IMR-90 (cell line): ENCODE measurements at places on chromosomes 12 and 14.

GRCh38 chr14:63662776-63663175, 21.1 kb upstream of the WDR89 start:
- no peak for DNase-seq

- no peak for DNase-seq
These were observed 31.6 kb upstream of the CD69 start for GRCh38 chr12:9792185-9792900.

GRCh38 chr12:114291389-114292060, 114.4 kb downstream of the TBX5 start:
- no peak for DNase-seq

DNA sequence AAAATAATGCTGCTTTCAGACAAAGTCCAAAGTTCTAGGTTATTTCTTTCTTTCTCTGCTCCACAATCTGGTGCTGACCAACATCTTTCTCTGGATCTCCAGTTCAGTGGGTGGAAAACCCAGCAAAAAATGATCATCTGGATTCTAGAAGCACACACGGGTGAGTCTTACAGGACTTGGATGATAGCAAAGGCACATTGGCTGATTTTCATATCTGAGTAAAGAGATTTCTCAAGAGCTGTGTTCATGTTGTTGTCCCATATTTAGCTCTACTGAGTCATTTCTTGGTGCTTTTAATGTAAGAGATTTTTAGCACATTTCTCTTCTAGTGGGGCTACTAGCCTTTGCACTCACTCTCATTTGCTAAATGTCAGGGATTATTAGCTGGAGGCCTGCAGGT, 336.7 kb downstream of the GALC start:
- DNase-seq = no peak
